ENCODE measurements at places on chromosomes 1 and 21.
A peak's percentile ranks its signal among the peaks of the same experiment; 100 is the strongest.

- no peak for DNase-seq
Observed at GRCh38 chr1:63662841-63663240, 69.6 kb downstream of the PGM1 start.

GRCh38 chr21:16866851-16867250, 646.0 kb upstream of the CXADR start:
- DNase-seq = no peak

GRCh38 chr1:107953556-107953955, 11.4 kb downstream of the VAV3 start:
- no peak for DNase-seq

- no peak for DNase-seq
Observed at GRCh38 chr1:5890346-5891106, 101.7 kb downstream of the NPHP4 start.

DNA sequence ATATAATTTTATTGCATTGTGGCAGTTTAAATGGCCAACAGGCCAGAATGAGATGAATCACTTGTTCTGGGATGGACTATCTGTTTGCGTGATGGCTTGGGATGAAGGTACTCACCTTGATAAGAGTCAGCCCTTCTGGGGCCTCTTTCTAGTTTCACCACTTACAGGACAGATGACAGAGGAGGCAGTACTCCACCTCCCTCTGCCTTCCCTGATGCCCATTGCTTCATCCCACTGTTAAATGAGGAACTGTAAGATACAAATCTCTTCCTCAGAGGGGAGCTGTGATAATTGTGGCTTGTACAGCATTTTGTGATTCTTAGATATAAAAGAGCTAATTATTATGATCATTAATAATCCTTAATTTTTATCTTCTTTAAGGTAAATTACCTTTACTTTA, 3.7 kb upstream of the TCHH start:
- no peak for DNase-seq

DNA sequence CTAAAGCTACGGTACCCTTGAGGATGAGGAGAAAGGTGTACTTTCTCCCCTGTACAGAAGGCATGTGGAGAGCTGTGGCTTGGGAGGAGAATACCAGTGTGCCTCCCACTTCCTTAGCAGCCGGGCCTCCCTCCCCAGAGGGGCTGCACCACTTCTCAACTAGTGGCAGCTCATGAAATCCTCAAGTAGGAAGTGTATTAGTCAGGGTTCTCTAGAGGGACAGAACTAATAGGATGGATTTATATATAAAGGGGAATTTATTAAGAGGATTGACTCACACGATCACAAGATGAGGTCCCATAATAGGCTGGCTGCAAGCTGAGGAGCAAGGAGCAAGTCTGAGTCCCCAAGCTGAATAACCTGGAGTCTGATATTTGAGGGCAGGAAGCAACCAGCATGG, 53.1 kb upstream of the PPP2R5A start:
- DNase-seq = no peak

- DNase-seq = no peak
Observed at GRCh38 chr1:224262373-224263054, 67.5 kb downstream of the NVL start.

DNA sequence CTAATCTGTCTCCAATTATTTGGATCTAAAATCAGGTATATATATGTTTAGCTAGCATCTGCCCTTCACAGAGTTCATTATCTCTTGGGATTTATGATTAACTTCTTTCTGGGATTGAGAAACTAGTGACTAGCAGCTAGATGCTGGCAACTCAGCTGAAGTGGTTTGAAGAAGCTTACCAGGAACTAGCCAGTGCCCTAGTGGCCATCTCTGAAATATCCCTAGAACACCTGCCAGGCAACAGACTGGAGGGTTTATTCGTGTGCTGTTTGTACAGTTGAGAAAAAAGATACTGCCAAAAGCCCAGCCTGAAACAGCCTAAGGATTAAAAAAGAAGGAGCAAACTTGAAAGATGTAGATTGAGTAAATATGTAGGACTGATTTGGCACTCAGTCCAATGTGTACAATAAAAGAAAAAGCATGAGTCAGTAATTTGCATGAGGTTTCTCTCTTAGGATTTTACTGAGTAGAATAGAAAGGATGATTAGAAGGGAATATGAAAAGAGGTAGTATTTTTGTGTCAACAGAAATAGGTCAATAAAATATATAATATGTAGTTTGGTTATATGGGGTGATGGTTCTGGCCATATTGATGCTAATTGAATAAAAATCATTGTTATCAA, 1144.6 kb upstream of the ADGRL2 start:
- no peak for DNase-seq

DNA sequence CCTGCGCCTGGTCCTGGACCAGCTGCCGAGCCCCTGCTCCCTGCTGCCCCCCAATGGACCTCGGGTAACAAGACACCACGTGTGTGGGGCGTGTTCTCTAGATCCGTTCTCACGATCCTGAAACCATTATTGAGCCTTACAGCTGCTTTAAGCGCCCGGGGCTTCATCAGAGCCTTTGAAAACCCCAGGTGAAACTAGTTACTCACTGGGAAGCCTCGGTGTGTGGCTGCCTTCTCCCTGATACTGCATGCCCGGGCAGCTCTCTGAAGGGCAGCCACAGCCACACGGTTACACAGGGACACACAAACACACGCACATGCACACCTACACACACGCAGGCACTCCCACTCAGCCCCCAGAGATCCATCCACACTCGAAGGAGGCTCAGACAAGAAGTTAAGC, 5.3 kb downstream of the HES2 start:
- DNase-seq = peak; percentile 12

Data from effector memory CD4-positive, alpha-beta T cell (primary cell).